Stomach (tissue), 19 donors: ENCODE measurements at places on chromosomes 1 and 21. TPM values are rescaled to one million over a fixed set of nuclear protein-coding genes. Genes with fewer than 3 reads are reported as not detected.

CATSPERE gene
- total RNA-seq: 0.89 TPM

PLA2G2F gene
- total RNA-seq: not detected

- DNase-seq: peak; percentile 32
- no peaks in the 10 kb centered on the region for H3K36me3 ChIP-seq
- H3K4me1 ChIP-seq: no peaks in the 10 kb centered on the region
- H3K27me3 ChIP-seq: no peaks in the 10 kb centered on the region
- no peak overlapping the region for H3K27ac ChIP-seq
- no peak overlapping the region for H3K4me3 ChIP-seq
These were observed 32.7 kb upstream of the ETV3 start for GRCh38 chr1:157170677-157171515.

DDX20 gene
- total RNA-seq: 17.2 TPM

- H3K4me1 ChIP-seq: no peaks in the 10 kb centered on the region
- H3K27ac ChIP-seq: no peak overlapping the region
- no peaks in the 10 kb centered on the region for H3K27me3 ChIP-seq
These were observed 30.8 kb downstream of the IGSF5 start for GRCh38 chr21:39775816-39776215.

GRCh38 chr1:32219022-32219421 lies 3.1 kb downstream of the TMEM234 start:
- no peaks in the 10 kb centered on the region for H3K27me3 ChIP-seq
- H3K27ac ChIP-seq: no peak overlapping the region
- no peak overlapping the region for H3K4me3 ChIP-seq
- H3K36me3 ChIP-seq: peaks cover 66% of the 10 kb centered on the region

SH3BGR gene
- not detected for total RNA-seq

TMEM269 gene
- 0.55 TPM for total RNA-seq

PTPRC gene
- 25.4 TPM for total RNA-seq

S100A2 gene
- total RNA-seq: not detected

MATN1 gene
- not detected for total RNA-seq

ZBTB8A gene
- total RNA-seq: 7.1 TPM

ZSCAN20 gene
- 6.8 TPM for total RNA-seq

GBP1 gene
- total RNA-seq: 25.1 TPM

DNA sequence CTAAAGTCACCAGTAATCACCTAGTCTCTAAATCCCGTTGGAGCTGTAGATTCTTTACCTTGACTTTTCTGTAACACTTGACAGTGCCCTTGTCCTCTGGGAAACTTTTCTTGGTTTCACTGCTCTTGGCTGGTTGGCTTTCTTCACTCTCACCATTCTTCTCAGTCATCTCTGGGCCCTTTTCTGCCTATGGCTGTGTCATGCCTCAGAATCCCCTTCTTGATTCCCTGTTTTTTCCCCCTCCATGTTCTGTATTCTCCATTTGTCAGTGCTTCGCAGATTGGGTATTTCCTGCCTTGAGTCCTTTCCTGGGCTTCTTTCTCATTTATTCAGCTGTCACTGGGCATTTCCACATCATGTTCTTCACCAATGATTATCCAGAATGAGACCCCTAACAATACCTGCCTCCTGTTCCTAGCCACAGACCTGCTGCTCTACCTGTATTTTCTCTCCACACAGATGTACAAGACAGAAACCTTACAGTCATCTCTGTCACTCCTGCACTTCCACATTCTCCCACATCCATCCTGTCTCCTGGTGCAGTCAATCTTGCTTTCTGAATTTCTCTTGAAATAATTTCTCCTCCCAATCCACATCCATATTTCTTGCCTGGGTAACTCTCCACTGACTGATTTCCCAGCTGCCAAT lies 14.7 kb downstream of the UCK2 start:
- no peaks in the 10 kb centered on the region for H3K27me3 ChIP-seq
- H3K4me1 ChIP-seq: peaks cover 72% of the 10 kb centered on the region
- no peaks in the 10 kb centered on the region for H3K36me3 ChIP-seq
- DNase-seq: no peak
- no peak overlapping the region for H3K27ac ChIP-seq
- H3K4me3 ChIP-seq: no peak overlapping the region

DNA sequence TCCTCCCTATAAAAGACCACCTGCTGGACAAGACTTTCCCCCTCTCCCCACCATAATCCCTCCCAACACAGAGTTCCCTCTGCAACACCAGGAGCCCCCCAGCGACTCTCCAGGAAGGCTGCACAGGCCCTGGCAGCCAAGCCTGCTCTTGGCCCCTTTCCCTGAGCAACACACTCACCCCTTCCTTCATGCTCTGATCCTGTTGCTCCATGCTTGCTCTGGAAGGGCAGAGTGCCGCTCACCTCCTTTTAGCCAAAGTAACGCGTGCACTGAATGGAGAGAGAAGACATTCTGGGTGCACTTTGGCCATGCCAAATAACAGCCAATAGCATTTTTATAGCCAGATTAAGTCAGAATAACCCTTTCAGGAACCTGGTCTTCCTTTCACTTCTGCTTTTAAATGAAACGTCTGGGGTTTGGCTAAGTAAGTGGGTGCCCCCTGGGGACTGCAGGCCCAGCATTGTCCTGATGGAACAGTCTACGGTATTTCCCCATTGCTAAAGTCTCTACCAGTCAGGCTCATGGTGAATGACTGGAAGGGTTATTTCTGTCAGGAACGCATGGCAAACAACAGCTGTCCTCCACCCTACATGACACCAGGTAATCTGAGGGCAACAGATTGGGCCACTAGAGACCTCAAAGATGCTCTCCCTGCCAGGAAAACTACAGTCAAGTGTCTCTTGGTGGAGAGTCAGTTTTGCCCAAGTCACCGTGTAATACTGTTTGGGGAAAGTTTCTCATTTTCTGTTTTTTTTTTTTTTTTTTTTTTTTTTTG lies at the start of gene SLC2A5:
Gene SLC2A5 (minus strand): TSS at position 310 of the 775 bp plus-strand sequence. CDS start 99 bp downstream, at position 211.
- H3K4me1 ChIP-seq: peaks cover 17% of the 10 kb centered on the region
- no peaks in the 10 kb centered on the region for H3K27me3 ChIP-seq
- DNase-seq: no peak
- H3K27ac ChIP-seq: peak within 1 kb of the TSS; percentile 55

GRCh38 chr1:214550013-214550856 lies 1.2 kb downstream of the PTPN14 start:
- peaks cover 59% of the 10 kb centered on the region for H3K4me1 ChIP-seq
- H3K36me3 ChIP-seq: no peaks in the 10 kb centered on the region
- peak overlapping the region; percentile 71 for H3K4me3 ChIP-seq
- peak overlapping the region; percentile 98 for H3K27ac ChIP-seq
- peaks cover 25% of the 10 kb centered on the region for H3K27me3 ChIP-seq

DNA sequence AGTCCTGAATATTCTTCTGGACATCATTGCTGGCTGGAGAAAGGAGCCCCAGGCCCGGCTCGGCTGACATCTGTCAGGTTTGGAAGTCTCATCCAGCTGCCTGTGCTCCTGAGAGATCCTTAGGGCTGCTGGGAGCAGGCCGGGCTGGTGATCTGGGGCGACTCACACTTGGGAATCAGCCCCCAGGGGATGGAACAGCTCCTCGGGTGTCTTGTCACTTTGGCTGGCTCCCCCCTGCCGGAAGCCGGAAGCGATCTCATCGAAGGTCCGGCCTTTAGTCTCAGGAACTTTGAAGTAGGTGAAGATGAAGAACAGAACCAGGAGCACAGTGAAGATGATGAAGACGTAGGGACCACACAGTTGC lies 31.8 kb downstream of the SLC2A1 start:
- DNase-seq: no peak
- peaks cover 45% of the 10 kb centered on the region for H3K36me3 ChIP-seq
- H3K4me1 ChIP-seq: peaks cover 31% of the 10 kb centered on the region
- no peak overlapping the region for H3K27ac ChIP-seq
- H3K27me3 ChIP-seq: no peaks in the 10 kb centered on the region

DNA sequence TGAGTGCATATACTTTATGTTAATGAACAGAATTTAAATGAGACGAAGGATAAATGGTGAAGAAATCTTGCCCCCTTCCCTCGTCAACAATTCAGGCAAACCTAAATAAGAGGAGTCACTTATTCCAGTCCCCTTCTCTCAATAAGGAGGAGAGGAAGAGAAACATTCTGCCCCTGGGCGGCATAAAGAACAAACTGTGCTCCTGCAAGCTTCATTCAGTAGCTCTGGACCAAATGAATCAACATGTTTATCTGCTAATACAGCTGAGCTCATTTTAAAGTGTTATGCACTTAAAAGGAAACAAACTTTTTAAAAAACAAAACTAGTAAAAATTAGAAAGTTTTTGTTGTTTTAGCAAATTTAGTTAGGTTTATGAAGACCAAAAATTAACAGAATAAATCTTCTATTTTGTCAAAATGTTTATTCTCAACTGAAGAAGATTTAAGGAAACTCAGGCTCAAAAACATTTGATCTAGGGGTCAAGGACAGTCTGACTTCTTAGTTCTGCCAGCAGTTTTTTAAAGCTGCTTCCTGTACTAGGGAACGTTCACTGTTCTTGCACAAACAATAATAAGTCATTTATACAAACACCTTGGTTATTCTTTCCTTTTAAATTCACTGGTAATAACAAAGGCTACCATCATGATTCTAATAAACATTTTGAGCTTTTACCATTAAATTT lies 58.3 kb downstream of the AKT3 start:
- H3K4me3 ChIP-seq: no peak overlapping the region
- no peak overlapping the region for H3K27ac ChIP-seq
- no peaks in the 10 kb centered on the region for H3K36me3 ChIP-seq

C1orf226 gene
- 13.4 TPM for total RNA-seq

CD1B gene
- total RNA-seq: not detected

HSPG2 gene
- total RNA-seq: 316 TPM

- H3K4me1 ChIP-seq: no peaks in the 10 kb centered on the region
- H3K4me3 ChIP-seq: no peak overlapping the region
- no peaks in the 10 kb centered on the region for H3K36me3 ChIP-seq
- H3K27me3 ChIP-seq: no peaks in the 10 kb centered on the region
- H3K27ac ChIP-seq: no peak overlapping the region
These were observed 11.5 kb upstream of the VASH2 start for GRCh38 chr1:212938846-212939245.

B3GALT2 gene
- total RNA-seq: 3.1 TPM
